ENCODE measurements at places on chromosomes 7 and 10. TPM values are rescaled to one million over a fixed set of nuclear protein-coding genes. Genes with fewer than 3 reads are reported as not detected.

DNA sequence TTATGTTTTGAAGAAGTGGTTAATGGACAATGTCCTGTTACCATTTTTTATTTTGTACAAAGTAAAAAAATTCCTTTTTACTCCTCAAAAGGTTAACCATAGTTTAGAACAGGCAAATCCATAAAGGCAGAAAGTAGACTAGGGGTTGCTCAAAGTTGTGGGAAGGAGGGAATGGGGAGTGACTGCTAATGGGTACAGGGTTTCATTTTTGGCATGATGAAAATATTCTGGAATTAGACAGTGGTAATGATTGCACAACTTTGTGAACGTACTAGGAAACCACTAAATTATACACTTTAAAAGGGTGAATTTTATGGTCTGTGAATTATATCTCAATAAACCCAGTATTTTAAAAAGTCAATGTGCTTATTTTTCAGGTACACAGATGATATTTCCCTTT lies 35.4 kb upstream of the CDK14 start:
- DNase-seq: no peak

DNA sequence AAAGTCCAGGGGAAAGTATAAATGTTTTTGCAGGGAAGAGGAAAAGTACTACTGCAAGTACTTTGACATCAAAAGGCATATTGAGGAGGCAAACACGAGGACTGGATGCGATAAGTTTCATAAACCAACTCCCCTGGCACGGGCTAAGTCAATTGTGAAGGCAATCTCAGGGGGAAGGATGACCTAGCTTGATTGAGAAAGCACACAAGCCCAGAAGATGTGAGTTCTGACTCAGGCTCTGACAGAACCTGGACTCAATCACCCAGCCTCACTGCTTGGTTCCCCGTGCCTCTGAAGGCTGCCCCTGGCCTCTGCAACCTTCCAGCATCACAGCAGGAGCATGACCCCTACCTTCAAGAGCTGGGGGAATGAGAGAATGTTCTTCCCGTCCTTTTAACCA lies 93.2 kb upstream of the ZNF438 start:
- DNase-seq: no peak

- DNase-seq: peak; percentile 73
Observed at GRCh38 chr10:23694446-23694920, 255.6 kb downstream of the OTUD1 start.

DNA sequence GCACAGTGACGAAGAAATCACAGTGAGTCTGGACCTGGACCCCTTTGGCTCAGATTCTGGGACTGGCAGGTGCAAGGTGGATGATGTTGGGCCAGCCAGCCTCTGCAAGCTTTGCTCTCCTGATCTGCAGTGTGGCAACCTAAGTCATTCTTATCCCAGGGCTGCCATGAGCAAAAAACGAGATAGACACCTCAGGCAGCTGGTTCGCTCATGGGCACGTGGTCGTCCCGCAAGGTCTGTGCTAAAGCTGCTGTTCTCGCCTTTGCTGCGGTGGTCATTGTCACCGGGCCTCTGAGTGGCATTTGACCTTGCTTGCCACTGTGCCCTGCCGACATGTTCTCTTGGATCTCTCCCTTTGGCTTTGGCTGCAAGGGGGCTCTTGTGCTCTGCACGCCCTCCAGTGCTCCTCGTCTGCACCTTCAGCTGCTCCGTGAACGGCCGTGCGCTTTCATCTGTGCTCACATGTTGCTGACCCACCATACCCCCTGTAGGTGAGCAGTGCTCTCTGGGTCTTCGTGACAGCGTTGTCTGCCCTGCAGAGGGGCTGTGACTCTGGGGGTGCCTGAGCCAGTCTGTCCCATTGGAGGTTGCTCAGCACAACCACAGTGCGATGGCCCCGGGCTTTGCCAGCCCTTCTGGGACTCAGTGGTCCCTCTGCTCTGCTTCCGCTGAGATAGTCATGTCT lies 317.0 kb downstream of the GLRX3 start:
- no peak for DNase-seq

- DNase-seq: peak; percentile 1
Observed at GRCh38 chr7:9603291-9603690, 1169.9 kb downstream of the NXPH1 start.

- DNase-seq: no peak
Observed at GRCh38 chr7:101718363-101719122, 89.4 kb upstream of the MYL10 start.

DNA sequence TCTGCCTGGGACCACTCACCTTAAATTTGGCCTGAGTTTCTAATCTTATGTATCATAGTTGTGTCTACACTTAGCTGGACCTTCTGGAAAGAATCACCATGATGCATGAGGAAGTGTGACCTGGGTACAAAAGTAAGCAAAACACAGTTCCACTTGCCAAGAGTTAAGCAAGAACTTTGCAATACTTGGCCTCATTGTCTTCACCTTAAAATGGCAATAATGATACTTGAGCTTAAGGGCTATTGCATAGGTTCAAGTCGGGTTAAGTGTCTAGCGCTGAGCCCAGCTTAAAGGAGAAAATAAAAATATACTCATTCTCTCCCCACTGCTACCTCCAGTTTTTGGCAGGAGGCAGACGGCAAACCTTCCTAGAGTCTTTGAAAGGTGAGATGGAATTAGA lies 133.9 kb upstream of the BMPER start:
- DNase-seq: no peak

- no peak for DNase-seq
Observed at GRCh38 chr7:110065121-110065520, 1025.8 kb upstream of the LRRN3 start.

- DNase-seq: no peak
Observed at GRCh38 chr10:104139221-104139620, 17.2 kb downstream of the SFR1 start.

- DNase-seq: no peak
Observed at GRCh38 chr10:132274986-132275385, 32.8 kb downstream of the STK32C start.

GRCh38 chr10:95675403-95676116 lies 18.2 kb downstream of the TCTN3 start:
- DNase-seq: no peak

GRCh38 chr10:101266381-101267289 lies 37.4 kb upstream of the LBX1 start:
- peak; percentile 80 for DNase-seq

GRCh38 chr7:125899577-125899976 lies 970.0 kb upstream of the POT1 start:
- DNase-seq: no peak

DNA sequence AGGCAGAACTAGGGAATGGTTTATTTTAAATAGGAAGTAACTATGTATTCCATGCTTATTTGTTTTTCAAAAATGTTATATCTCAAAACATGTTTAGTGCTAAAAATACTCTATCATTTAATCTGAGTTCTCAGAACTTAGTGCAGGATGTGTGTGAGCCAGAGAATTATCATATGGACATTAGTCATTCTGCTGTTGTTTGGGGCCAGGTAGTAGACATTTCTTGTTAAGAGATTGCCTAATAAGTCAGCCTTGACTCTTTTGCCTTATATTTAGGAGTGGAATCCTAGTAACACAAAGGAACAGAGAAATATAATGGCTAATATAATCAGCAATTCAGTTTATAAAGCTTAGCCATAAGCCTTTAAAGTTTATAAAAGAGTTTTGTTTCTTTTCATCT lies 149.8 kb downstream of the CCSER2 start:
- no peak for DNase-seq

- DNase-seq: no peak
Observed at GRCh38 chr10:123704076-123704475, 37.9 kb downstream of the GPR26 start.

DNA sequence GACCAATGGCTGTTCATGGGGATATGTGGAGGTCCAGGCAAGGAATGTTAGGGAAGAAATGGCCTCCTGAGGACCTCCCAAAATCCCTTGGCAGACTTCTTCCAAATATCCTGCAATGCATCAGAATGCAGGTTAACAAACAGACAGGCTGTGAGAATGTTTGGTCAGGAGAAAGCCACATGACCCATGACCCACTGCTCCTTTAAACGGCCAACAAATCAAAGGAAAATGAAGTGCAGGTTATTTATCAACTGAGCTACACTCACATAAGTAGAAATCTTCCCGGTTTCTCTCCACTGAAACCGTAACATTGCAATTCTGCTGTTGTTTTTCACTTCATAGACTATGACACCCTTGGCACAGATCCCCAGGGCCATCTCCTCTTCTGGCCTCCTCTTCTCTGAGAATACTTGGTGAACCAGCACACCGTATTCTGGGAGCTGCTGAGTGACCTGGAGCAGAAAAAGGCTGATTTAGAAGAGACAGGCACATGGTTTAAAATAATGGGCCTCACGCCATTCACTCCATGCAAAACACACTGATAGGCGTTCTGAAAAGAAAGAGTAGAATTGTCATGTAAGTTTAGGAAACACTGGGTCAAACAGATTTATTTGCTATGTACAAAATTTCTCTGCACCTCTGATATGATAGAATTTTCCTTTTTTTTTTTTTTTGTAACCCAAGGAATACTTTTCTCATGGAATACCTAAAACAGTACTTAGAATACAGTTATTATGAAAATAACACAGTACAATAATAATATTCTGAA lies 67.8 kb downstream of the FRMPD2 start:
- DNase-seq: no peak

- DNase-seq: no peak
Observed at GRCh38 chr10:4138146-4138721, 353.2 kb upstream of the KLF6 start.

GRCh38 chr7:155868955-155869783 lies 56.9 kb upstream of the SHH start:
- no peak for DNase-seq

GRCh38 chr7:155943251-155943899 lies 131.1 kb upstream of the SHH start:
- no peak for DNase-seq

- no peak for DNase-seq
Observed at GRCh38 chr7:87548123-87548919, 52.4 kb downstream of the ABCB1 start.

DNA sequence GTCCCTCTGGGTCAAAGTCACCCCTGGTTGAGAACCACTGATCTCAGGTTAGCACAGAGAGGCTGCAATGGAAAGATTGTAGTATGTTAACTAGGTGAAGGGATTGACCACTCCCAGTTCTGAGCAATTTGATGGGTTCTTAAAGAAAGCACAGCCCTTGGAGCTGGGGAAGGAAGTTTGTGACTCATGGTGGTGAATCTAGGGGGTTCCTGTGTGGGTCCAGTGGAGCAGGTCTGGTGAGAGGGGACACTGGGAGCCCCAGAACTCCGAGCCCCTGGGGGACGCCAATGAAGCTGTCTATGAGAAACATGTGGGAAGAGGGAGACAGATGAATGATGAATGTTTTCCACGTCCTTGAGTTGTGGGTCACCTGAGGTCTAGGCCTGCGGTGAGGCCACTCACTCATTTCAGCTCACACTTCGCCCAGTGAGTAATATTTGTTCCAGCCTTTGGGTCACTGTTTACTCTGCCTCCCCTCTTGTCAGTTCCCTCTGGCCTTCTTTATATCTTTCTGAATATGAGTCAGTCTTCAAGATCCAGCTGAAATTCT lies 341.9 kb downstream of the LRMDA start:
- DNase-seq: no peak

GRCh38 chr10:660970-661596 lies 28.4 kb downstream of the DIP2C start:
- peak; percentile 37 for DNase-seq

DNA sequence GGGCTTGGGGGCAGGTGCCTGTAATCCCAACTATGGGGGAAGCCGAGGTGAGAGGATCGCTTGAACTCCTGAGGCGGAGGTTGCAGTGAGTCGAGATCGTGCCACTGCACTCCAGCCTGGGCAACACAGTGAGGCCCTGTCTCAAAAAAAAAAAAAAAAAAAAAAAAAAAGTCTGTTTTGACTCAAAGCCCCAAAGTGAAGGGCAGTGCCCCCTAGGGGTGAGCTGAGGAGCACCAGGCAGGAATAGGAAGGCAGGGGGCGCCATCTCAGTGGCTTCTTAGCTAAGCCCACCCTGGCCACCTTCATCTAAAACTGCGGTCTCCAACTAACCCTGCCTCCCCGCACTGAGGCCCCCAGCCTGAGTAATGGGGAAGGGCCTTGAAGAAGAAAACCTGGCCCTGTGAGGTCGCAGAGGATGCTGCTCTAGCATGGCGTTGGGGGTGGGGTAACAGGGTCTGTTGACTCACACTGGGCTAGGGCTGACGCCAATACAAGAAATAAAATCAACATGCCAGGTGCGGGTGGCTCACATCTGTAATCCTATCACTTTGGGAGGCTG lies 9.8 kb downstream of the PODXL start:
- DNase-seq: no peak

PIP gene
- total RNA-seq: 11.3 TPM

MYO1G gene
- 1.9 TPM for total RNA-seq

RNF32 gene
- 0.92 TPM for total RNA-seq

HTR5A gene
- not detected for total RNA-seq

MRPL43 gene
- total RNA-seq: 42.0 TPM

SLC18A2 gene
- 3.1 TPM for total RNA-seq

GIGYF1 gene
- 28.2 TPM for total RNA-seq

TRIM8 gene
- 82.2 TPM for total RNA-seq

AASS gene
- 37.1 TPM for total RNA-seq

ADAM12 gene
- total RNA-seq: 24.7 TPM

CCDC201 gene
- total RNA-seq: not detected

AEBP1 gene
- 51.1 TPM for total RNA-seq

GRID2IP gene
- total RNA-seq: 0.31 TPM

BLNK gene
- 2.2 TPM for total RNA-seq

EGFR gene
- total RNA-seq: 58.1 TPM

STEAP1B gene
- 3.0 TPM for total RNA-seq
